ENCODE measurements at places on chromosomes 7 and 10. TPM values are rescaled to one million over a fixed set of nuclear protein-coding genes. Genes with fewer than 3 reads are reported as not detected.

The HECW1 gene
- total RNA-seq = 6.1 TPM

The NODAL gene
- not detected for total RNA-seq

The CLDN12 gene
- 44.8 TPM for total RNA-seq

The TAC1 gene
- under 0.01 TPM for total RNA-seq

The NKX2-3 gene
- not detected for total RNA-seq

The BHLHA15 gene
- total RNA-seq = 0.33 TPM

The SFTPD gene
- not detected for total RNA-seq

The GDF2 gene
- total RNA-seq = not detected

The PRPS1L1 gene
- total RNA-seq = not detected

The FXYD4 gene
- not detected for total RNA-seq

GRCh38 chr7:2518737-2519118 is 846 bp upstream of the LFNG start:
- no peak for DNase-seq
- H3K36me3 ChIP-seq = no peaks in the 10 kb centered on the region
- no peak overlapping the region for H3K27ac ChIP-seq
- H3K4me1 ChIP-seq = peaks cover 31% of the 10 kb centered on the region
- H3K27me3 ChIP-seq = no peaks in the 10 kb centered on the region

GRCh38 chr10:103578782-103579382 is 85.4 kb downstream of the NEURL1 start:
- DNase-seq = no peak
- H3K36me3 ChIP-seq = no peaks in the 10 kb centered on the region
- no peak overlapping the region for H3K4me3 ChIP-seq
- no peak overlapping the region for H3K27ac ChIP-seq
- peaks cover 19% of the 10 kb centered on the region for H3K27me3 ChIP-seq
- no peaks in the 10 kb centered on the region for H3K4me1 ChIP-seq

GRCh38 chr10:49397036-49397999 is 1.4 kb upstream of the DRGX start:
- no peak overlapping the region for H3K27ac ChIP-seq
- H3K4me3 ChIP-seq = no peak overlapping the region
- peaks cover 64% of the 10 kb centered on the region for H3K27me3 ChIP-seq
- no peaks in the 10 kb centered on the region for H3K4me1 ChIP-seq
- H3K36me3 ChIP-seq = no peaks in the 10 kb centered on the region

DNA sequence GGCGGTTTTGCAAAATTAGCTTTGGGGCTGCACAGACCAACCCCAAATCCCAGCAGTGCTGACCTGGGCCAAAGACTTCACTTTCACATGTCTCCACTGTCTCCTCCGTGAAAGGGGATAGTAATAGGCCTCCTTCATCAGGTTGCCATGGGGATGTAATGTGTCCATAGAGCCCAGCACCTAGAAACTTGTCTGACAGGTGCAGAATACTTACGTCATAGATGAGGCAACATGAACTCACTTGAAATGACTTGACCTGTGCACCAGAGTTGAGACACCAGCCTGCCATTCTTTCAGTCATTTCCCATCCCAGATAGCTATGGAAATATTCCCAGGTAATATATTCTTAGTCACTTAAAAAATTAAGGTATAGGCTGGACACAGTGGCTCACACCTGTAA is 94.2 kb downstream of the INSYN2A start:
- no peaks in the 10 kb centered on the region for H3K36me3 ChIP-seq
- DNase-seq = no peak
- H3K4me3 ChIP-seq = no peak overlapping the region
- no peak overlapping the region for H3K27ac ChIP-seq

DNA sequence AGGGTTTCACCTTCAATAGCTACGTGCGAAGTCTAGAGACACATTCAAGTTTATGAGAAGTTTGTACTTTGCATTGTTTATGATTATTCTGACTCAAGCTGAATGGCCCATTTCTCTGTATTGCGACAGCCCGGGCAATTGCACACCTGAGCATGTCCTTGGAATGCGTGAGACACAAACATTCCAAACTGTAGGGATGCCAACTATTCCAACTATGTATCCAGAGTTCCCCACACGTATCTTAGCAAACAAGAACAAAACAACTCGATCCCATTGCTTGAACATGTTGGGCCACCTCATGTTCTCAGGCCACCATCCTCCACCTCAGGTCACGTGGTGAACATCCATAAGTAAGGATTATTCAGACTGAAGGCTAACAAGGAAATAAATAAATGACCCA is 51.4 kb upstream of the EGFR start:
- H3K4me3 ChIP-seq = no peak overlapping the region
- DNase-seq = no peak
- H3K27me3 ChIP-seq = no peaks in the 10 kb centered on the region
- H3K4me1 ChIP-seq = no peaks in the 10 kb centered on the region
- no peaks in the 10 kb centered on the region for H3K36me3 ChIP-seq
- no peak overlapping the region for H3K27ac ChIP-seq

DNA sequence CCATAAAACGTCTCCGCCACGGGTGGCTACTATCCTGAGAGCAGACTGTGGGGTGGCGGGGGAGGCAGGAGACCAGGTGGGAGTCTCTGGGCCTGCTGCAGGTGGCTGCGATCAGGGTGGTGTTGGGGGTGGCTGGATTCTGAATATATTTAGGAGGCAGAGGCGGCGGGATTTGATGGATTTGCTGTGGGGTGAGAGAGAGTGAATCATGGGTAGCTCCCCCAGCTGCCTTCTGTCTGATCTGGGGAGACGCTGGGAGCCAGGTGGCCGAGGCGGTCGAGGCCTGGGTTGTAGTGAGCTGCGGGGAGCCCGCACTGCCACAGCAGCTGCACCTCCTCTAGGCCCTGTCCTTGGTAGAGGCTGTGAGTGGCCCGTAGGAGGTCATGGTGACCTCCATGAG is 48.2 kb upstream of the PFKFB3 start:
- H3K27me3 ChIP-seq = no peaks in the 10 kb centered on the region
- no peak for DNase-seq
- no peaks in the 10 kb centered on the region for H3K4me1 ChIP-seq
- H3K36me3 ChIP-seq = no peaks in the 10 kb centered on the region

- no peak for DNase-seq
- no peak overlapping the region for H3K4me3 ChIP-seq
- H3K36me3 ChIP-seq = no peaks in the 10 kb centered on the region
Measured at GRCh38 chr10:56902554-56902953, 541.5 kb upstream of the ZWINT start.

GRCh38 chr10:13593535-13593934 is 6.8 kb downstream of the PRPF18 start:
- H3K4me3 ChIP-seq = no peak overlapping the region
- H3K27ac ChIP-seq = no peak overlapping the region
- H3K27me3 ChIP-seq = no peaks in the 10 kb centered on the region
- no peaks in the 10 kb centered on the region for H3K4me1 ChIP-seq

- no peak overlapping the region for H3K4me3 ChIP-seq
- DNase-seq = peak; percentile 54
- H3K27ac ChIP-seq = no peak overlapping the region
Measured at GRCh38 chr7:143305423-143306070, 10.4 kb upstream of the CLCN1 start.

DNA sequence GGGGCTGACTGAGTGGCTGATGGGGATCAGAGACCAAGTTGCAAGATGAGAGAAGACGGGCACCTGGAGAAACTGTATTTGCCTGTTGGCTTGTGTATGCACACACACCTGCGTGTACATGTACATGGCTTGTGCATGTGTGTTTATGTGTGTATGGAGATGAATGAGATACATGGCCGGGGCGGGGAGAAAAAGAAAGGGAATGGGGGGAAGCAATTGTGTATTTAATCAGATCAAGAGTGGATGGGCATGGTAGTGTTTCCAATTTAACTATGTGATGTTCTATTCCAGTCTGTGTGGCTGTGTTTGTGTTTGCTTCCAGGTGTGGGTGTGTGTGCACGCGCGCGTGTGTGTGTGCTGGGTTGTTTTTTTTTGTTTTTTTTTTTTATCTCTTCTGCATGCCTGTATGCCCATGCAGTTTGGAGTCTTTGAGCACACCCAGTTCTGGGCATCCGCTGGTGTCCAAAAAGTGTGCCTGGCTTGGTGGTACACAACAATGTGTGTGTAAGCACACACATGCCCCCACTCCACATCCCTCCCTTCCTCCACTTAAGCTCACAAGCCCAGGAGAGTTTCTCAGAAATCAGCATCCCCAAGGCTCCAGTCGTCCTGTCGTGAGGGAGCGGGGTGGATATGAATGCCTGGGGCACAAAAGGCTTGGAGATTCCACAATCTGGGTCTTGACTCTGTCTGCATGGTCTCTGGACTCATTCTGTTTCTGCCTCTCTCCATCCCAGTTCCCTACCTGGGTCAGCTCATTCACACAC is 2.5 kb upstream of the VGF start:
- H3K27ac ChIP-seq = no peak overlapping the region
- H3K4me1 ChIP-seq = peaks cover 19% of the 10 kb centered on the region
- H3K27me3 ChIP-seq = peaks cover 58% of the 10 kb centered on the region
- DNase-seq = no peak
- H3K36me3 ChIP-seq = no peaks in the 10 kb centered on the region

- no peaks in the 10 kb centered on the region for H3K27me3 ChIP-seq
- DNase-seq = peak; percentile 22
- H3K27ac ChIP-seq = peak overlapping the region; percentile 100
- H3K4me1 ChIP-seq = peaks cover 2% of the 10 kb centered on the region
Measured at GRCh38 chr10:12041766-12042408, 722 bp downstream of the UPF2 start.

DNA sequence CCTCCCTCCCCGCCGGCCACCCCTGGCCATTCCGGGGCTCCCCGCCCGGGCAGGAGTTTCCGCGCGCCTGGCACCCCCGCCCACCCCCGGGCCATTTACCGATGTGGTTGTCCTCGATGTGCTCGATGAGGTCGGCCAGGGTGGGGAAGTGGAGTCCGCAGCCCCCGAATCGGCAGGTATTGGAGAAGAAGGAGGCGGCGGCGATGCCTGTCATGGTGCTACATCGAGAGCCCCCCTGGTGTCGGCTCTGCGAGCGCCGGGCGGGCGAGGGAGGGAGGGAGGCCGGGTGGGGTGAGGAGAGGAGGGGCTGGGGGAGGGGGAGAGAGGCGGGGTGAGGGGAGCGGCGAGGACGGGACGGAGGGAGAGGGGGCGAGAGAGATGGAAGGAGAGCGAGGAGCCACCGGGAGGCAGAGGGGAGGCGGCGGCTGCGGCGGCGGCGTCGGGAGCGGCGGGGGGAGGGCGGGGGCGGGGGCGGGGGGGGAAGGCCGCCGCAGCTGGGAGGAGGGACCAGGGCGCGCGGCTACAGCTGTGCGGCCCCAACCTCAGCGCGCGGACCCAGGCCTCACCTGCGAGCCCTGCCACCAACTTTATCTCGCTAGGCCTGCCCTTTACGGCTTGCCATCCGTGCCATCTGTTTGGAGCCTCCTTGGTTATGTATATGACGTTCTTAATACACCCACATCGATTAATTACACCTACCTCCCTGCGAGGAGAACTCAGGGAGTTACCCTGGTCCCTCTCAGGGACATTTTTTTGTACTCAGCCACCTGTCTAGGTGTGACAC is at the start of gene JAZF1:
Gene JAZF1, minus strand, starts transcription at position 432 of the 784 bp plus-strand sequence.
- H3K27ac ChIP-seq = no peak within 1 kb of the TSS
- no peaks in the 10 kb centered on the region for H3K36me3 ChIP-seq
- peak within 1 kb of the TSS; percentile 62 for H3K4me3 ChIP-seq
- peaks cover 7% of the 10 kb centered on the region for H3K4me1 ChIP-seq
- H3K27me3 ChIP-seq = no peaks in the 10 kb centered on the region

- H3K27ac ChIP-seq = peak overlapping the region; percentile 94
- H3K4me3 ChIP-seq = peak overlapping the region; percentile 100
- no peaks in the 10 kb centered on the region for H3K27me3 ChIP-seq
- no peaks in the 10 kb centered on the region for H3K4me1 ChIP-seq
- peaks cover 6% of the 10 kb centered on the region for H3K36me3 ChIP-seq
Measured at GRCh38 chr7:10939237-10939910, 34.3 kb upstream of the PHF14 start.

DNA sequence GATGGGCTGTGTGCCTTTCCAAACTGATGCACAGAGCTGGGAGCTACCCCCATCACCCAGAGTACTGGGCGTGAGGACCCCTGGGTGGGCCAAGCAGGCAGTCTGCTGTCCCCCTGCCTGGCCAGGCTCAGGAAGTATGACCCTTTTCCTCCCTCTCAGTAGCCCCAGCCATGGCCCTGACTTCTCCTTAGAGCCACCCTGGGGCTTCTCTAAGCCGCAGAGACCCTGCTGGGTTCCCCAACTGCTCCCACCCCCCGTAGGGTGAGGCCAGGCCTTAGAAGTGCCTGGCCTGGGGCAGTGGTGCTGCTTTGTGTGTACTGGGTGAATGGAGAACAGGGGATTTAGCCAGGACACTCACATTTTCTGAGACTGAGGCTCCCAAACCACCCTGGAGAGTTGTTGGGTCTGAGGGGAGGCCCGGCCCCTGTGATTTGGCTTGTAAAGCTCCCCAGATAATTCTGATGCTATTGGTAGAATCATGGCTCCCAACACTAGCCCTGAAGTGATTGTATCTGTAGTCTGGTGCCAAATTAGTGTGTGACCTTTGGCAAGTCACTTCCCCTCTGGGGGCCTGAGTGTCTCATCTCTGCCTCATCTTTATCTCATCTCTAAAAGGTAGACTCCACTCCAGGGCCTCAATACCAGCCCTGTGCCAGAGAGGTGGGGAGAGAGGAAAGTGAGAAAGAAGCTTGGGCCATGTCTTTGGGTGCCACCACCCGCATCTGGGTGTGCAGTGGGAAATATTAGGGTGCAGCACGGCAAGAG is 99.7 kb upstream of the PPIF start:
- H3K4me1 ChIP-seq = peaks cover 25% of the 10 kb centered on the region
- peaks cover 6% of the 10 kb centered on the region for H3K36me3 ChIP-seq
- no peak overlapping the region for H3K4me3 ChIP-seq
- no peaks in the 10 kb centered on the region for H3K27me3 ChIP-seq
- no peak overlapping the region for H3K27ac ChIP-seq

DNA sequence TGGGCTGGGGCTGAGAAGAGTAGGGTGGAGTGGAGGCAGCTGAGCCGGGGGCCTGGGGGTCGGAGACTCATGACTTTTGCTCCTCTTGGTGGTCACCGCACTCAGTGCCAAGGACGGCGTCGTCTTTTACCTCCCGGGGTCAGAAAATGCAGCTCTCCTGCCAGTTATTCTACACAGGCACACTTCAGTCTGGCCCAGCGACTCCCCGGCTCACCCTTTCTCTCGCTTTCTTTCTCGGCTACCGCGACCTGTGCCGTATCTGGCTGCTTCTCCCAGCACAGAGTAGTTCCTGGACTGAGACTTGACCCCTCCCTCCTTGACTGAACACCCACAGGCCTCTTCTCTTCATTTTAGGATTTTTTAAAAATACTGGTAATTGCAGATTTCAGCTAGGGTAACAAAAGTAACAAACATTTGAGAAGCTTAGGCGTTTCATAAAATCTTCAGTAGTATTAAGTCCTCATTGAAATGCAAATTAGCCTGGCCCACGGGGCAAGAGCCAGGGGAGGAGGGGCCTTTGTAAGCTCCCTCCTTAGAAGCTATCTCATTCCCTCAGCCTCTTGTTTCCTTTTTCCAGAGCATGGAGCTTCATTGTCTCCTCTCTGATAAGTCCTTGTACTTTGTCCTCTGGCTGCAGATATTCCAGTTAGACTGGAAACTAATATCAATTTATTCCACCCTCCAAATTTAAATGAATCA is 1.1 kb upstream of the PRLHR start:
- peaks cover 14% of the 10 kb centered on the region for H3K27me3 ChIP-seq
- H3K36me3 ChIP-seq = no peaks in the 10 kb centered on the region
- no peak for DNase-seq
- no peak overlapping the region for H3K27ac ChIP-seq

All from fibroblast of lung (primary cell).